PC-3 (cell line): ENCODE measurements at places on chromosomes 16 and 17. TPM values are rescaled to one million over a fixed set of nuclear protein-coding genes. Genes with fewer than 3 reads are reported as not detected.

DNA sequence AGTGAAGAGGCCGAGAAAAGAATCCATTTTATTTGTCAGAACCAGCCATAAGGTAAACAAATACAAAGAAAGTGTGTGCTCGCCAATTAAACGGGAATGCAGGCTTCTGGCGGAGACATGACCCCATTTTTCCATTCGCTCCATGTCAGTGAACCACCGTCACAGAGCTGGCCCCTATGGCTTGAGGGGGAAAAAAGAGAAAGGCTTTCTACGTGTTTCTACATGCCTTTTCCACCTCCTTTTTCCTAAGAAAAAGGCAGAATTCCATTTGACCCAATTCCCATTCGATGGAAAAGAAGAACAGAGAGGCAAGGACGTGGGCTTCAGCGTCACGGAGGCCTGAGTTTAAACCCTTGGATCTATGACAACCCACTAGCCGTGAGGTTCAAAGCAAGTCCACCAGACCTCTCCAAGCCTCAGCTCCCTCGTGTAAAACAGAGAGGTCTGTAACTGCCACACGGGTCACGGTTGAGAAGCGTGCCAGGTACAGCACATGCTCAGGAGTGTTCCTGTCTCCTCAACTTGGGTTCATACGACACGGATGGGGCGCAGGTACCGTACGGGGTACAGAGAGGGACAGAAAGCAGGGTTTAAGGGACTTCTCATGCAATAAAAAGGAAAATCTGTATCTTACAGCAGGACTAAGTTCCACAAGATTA, 91.9 kb downstream of the NXN start:
- DNase-seq: no peak
- no peak overlapping the region for H3K4me3 ChIP-seq
- H3K36me3 ChIP-seq: no peaks in the 10 kb centered on the region
- H3K27me3 ChIP-seq: no peaks in the 10 kb centered on the region

GRCh38 chr16:69417520-69418199, 6.8 kb upstream of the CYB5B start:
- H3K27ac ChIP-seq: peak overlapping the region; percentile 89
- H3K27me3 ChIP-seq: no peaks in the 10 kb centered on the region
- peak; percentile 70 for DNase-seq
- peak overlapping the region; percentile 36; the same call in 1 of the 2 replicates for H3K4me3 ChIP-seq

DNA sequence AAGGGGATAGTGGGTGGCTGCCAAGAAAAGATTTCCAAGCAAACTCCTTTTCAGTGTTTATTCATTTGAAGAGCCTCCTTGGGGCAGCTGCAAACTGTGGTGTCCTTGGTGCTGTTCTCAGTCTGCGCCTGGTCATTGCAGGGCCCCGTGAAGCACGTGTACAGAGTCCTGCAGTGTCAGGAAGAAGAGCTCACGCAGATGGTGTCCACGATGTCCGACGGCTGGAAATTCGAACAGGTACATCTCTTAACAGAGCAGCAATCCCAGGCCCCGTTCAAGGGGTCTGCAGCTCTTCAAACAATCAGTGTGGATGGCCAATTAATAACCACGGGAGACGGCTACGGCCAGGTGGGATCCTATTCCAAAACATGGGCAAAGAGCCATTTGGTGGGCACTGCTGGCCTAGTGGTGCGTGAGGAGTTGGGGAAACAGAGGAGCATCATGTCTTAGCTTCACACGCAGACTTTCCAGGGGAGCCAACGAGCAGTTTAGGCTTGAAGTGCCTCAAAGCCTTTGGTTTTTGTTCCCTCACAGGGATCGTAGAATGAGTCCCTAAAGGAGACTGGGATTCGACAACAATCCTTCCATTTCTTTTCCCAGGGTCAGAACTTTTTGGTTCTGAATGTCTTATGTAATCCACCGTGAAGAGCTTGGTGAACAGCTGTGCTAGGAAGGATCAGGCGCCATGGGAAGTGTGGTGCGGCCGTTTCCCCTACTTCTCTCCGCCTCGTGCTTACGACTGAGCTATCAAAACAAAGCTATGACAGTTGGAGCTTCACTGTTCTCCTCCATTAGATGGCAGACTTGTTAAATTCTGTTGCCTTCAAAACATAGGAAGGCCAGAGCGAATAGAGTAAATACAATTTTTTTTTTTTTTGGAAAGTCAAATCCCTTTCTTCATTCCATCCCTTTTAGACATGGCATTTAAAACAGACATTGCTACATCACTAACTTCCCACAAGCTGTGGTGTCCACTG, 12.6 kb downstream of the KCTD2 start:
- peak; percentile 60 for DNase-seq
- H3K36me3 ChIP-seq: peaks cover 34% of the 10 kb centered on the region; the same call in 1 of the 2 replicates

DNA sequence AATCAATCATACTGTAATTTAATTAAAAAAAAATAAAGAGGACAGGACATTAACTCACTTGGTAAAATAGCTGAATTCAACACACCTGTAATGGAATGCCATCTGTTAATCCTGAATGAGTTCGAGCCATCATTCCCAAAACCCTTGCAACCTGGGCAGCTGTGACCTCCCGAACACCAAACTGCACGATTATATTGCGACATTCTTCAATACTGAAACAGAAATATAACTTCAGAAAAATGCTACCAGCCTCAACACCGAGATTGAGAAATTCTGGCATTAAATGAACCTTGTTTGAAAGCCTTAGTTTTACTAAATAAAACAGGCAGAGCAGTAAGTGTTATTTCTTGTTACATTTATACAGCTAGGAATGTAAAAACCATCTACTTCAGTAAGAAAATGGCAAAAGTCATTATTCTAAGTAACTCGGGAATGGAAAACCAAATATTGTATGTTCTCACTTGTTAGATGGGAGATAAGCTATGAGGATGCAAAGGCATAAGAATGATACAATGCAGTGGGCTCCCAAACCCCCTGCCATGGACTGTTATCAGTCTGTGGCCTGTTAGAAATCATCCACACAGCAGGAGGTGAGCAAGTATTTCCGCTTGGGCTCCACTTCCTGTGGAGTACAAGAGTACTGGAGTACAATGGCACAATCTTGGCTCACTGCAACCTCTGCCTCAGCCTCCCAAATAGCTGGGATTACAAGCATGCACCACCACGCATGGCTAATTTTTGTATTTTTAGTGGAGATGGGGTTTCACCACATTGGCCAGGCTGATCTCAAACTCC, 46.5 kb downstream of the CNOT1 start:
- peaks cover 45% of the 10 kb centered on the region for H3K36me3 ChIP-seq
- no peak overlapping the region for H3K27ac ChIP-seq
- H3K4me3 ChIP-seq: no peak overlapping the region

CTNS gene
- 10.2 and 17.5 TPM in 2 replicates for total RNA-seq

DNA sequence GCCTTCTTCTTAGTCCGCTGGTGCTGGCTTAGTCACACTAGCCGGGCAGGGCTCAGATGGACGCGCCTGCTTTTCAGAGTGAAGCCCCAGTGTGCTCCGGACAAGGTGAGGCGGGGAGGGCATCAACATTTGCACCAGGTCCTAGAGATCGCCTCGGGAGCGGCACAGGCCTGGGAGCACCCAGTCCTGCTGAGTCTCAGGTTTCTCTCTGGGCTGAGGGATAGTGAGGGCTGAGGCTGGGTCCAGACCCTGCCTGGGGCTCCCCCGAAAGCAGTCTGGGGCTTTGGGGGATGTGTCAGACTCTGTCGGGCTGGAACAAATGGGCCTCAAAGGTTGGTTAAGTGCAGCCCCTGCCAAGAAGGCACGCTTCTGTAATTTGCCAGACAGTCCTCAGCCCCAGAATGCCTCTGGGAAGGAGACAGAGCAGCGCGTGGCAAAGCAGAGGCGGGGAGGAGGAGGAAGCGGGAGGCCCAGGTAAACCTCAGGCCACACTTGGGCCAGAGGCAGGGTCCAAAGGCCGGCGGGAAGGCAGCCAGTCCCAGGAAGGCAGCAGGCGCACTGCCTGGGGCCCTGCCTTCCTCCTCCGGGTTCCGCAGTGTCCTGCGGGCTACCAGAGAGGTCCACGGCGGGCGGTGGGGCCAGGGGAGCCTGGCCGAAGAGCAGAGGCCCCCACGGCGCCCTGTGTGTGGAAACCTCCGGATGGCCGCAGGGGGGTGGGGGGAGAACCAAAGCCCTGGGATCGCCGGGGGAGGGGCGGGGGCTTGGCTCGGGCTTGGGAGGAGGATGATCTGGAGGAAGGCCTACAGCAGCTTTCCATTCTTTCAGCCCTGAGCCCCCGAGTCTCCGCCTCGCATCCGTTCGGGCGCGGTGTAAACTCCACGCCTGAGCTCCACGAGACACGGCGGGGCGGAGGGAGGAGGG, 39.5 kb upstream of the ATP2A3 start:
- H3K27me3 ChIP-seq: no peaks in the 10 kb centered on the region
- H3K4me3 ChIP-seq: no peak overlapping the region
- H3K4me1 ChIP-seq: no peaks in the 10 kb centered on the region

CCL8 gene
- not detected in 2 replicates for total RNA-seq
